Mesothelial cell of epicardium (in vitro differentiated cells): ENCODE measurements at places on chromosomes 7 and 10. TPM values are rescaled to one million over a fixed set of nuclear protein-coding genes. Genes with fewer than 3 reads are reported as not detected.

- H3K36me3 ChIP-seq: peaks cover 28% of the 10 kb centered on the region
- no peaks in the 10 kb centered on the region for H3K27me3 ChIP-seq
- peaks cover 2% of the 10 kb centered on the region for H3K4me1 ChIP-seq
- H3K27ac ChIP-seq: no peak overlapping the region
- no peak overlapping the region for H3K4me3 ChIP-seq
These were observed 23.4 kb downstream of the RPP38 start for GRCh38 chr10:15120523-15120922.

DNA sequence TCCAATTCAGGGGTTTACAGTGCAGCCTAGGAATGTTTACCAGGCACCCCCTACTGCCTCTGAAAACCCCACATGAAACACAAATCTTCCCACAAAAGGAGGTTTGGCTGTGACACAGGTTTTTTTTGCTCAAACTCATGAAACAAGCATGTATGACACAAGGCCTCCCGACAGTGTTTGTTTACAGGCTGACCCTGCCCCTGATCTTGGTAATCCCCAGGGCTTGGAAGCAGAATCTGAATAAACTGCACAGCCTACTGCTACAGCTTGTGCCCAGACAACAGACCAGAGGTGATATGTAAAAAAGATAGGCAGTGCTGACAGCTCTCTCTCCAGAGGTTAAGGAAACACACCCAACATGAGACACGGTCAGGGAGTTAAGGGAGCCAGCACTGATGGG, 184.2 kb downstream of the KMT2E start:
- H3K36me3 ChIP-seq: peaks cover 6% of the 10 kb centered on the region
- no peaks in the 10 kb centered on the region for H3K27me3 ChIP-seq
- no peak overlapping the region for H3K27ac ChIP-seq
- peaks cover 3% of the 10 kb centered on the region for H3K4me1 ChIP-seq
- DNase-seq: no peak

- no peaks in the 10 kb centered on the region for H3K36me3 ChIP-seq
- peaks cover 43% of the 10 kb centered on the region for H3K4me1 ChIP-seq
- DNase-seq: no peak
- H3K4me3 ChIP-seq: peak overlapping the region; percentile 62
- peaks cover 17% of the 10 kb centered on the region for H3K27me3 ChIP-seq
- H3K27ac ChIP-seq: peak overlapping the region; percentile 91
These were observed 5.1 kb upstream of the ZNF503 start for GRCh38 chr10:75406462-75407223.

AKR1C8 gene
- total RNA-seq: not detected in 3 replicates

CCDC7 gene
- 11.1 to 12.7 TPM (median 12.6 TPM) in 3 replicates for total RNA-seq

DNA sequence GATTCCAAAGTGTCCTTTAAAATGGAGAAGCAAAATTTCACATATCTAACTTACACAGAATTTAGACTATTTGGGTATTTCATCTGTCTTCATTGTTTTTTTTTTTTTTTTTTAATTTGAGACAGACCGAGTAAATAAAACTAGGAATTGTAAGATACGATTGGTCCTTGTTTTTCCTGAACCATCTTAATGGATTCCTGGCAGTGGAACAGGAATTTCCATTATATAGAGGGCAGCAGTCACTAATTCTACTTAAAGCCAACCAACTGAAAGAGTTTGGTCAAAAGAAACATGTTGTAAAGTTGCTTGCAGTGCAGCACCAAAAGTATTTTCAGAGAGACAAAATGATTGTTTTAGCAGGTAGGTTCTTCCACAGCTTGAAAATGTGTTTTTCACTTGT, 72.5 kb upstream of the HGF start:
- H3K27ac ChIP-seq: no peak overlapping the region
- H3K27me3 ChIP-seq: no peaks in the 10 kb centered on the region
- no peak overlapping the region for H3K4me3 ChIP-seq
- peaks cover 9% of the 10 kb centered on the region for H3K4me1 ChIP-seq

- no peak overlapping the region for H3K27ac ChIP-seq
- H3K4me1 ChIP-seq: no peaks in the 10 kb centered on the region
- no peaks in the 10 kb centered on the region for H3K36me3 ChIP-seq
These were observed 20.3 kb upstream of the HYAL4 start for GRCh38 chr7:123824754-123825067.

DNA sequence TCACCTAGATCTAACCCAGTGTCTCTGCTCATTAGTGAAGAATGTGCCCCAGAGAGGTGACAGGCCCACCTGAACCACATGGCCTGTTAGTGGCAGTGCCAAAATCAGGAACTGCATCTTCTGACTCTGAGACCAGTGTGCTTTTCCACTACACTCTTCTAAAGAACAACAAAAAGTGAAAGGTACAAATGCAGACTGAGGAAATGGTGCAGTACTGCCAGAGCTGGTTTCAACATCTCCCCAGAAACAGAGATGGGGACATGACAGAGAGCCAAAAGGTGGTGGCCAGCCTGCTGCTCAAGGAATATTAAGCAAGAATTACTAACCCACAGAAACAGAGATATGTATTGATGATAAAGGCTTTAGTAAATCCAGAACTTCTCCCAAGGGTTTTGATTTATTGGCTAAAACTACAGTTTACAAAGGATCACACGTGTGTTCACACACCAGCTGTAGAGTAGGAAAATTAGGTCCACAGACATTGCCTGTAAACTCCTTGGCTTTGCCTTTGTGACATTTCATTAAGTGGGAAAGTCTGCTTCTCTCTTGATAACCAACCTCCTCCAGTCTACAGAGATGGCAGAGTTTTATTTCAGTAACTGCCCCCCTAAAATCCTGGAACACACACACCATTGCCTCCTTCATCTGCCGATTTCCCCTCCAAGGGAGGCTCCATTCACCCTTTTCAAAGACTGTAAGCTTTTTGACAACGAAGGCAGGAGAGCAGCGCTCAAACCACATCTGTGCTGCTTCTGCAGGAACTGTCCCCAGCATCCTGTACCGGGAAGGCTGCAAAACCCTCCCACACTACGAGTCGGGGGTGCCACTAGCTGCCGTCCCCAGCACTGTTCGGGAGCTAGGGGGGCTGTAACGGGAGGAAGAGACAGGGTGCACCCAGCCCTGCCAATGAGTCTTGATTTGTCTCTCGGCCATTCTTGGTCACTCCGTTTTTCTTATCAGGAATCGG, 29.8 kb downstream of the GSDME start:
- no peaks in the 10 kb centered on the region for H3K27me3 ChIP-seq
- DNase-seq: no peak
- H3K27ac ChIP-seq: no peak overlapping the region
- H3K4me3 ChIP-seq: no peak overlapping the region
- H3K36me3 ChIP-seq: no peaks in the 10 kb centered on the region

GRCh38 chr10:99329554-99330346, 594 bp downstream of the CNNM1 start:
- peak overlapping the region; percentile 59 for H3K4me3 ChIP-seq
- peaks cover 7% of the 10 kb centered on the region for H3K4me1 ChIP-seq
- no peak overlapping the region for H3K27ac ChIP-seq
- H3K36me3 ChIP-seq: no peaks in the 10 kb centered on the region

DNA sequence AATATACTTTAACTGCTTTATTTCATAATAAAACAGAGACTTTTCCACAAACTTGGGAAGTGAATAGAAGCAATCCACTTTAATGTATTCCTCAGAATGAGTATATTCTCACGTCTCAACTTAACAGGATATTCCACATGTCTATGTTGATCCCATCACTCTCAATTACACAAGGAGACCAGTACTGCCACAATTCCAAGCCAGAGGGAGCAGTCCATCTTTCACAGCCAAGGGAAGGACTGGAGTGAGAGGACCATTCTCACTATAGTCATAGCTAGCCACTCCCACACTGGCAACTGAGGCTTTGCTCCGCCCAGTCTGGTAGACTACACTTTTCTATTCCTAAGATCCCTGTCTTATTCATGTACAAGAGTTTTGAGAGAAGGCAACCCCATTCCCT, 553.9 kb downstream of the CNTNAP2 start:
- H3K36me3 ChIP-seq: peaks cover 8% of the 10 kb centered on the region
- H3K4me3 ChIP-seq: no peak overlapping the region
- H3K4me1 ChIP-seq: no peaks in the 10 kb centered on the region
- no peak for DNase-seq
- H3K27me3 ChIP-seq: no peaks in the 10 kb centered on the region

DNA sequence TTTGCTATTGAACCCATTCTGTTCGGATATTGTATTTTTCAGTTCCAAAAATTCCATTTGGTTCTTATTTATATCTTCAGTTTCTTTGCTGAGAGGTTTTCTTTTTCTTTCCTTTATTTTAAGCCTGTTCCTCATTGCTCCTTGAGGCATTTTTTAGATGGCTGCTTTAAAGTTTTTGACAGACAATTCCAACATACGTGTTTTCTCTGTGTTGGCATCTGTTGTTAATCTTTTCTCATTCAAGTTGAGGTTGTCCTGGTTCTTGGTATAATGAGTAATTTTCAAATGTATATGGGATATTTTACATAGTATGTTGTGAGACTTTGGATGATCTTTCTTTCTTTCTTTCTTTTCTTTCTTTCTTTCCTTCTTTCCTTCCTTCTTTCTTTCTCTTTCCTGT, 1078.0 kb upstream of the CELF2 start:
- no peaks in the 10 kb centered on the region for H3K27me3 ChIP-seq
- H3K36me3 ChIP-seq: no peaks in the 10 kb centered on the region
- DNase-seq: no peak
- no peaks in the 10 kb centered on the region for H3K4me1 ChIP-seq

DNA sequence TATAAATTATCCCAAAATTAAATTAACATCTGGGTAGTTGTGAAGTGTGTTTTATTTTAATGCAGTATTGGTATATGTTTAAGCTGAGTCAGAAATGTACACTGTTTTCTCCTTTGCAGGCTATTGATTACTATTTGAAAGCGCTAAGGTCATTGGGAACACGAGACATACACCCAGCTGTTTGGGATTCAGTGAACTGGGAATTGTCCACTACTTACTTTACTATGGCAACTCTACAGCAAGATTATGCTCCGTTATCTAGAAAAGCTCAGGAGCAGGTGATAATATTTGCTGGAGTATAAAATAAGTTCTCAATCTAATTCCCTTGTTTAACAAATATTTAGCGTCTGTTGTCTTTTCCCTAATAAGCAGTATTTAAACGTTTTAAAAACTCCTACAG, 27.9 kb downstream of the EDRF1 start:
- no peak overlapping the region for H3K27ac ChIP-seq
- H3K27me3 ChIP-seq: no peaks in the 10 kb centered on the region
- H3K4me1 ChIP-seq: no peaks in the 10 kb centered on the region
- no peak for DNase-seq

DNA sequence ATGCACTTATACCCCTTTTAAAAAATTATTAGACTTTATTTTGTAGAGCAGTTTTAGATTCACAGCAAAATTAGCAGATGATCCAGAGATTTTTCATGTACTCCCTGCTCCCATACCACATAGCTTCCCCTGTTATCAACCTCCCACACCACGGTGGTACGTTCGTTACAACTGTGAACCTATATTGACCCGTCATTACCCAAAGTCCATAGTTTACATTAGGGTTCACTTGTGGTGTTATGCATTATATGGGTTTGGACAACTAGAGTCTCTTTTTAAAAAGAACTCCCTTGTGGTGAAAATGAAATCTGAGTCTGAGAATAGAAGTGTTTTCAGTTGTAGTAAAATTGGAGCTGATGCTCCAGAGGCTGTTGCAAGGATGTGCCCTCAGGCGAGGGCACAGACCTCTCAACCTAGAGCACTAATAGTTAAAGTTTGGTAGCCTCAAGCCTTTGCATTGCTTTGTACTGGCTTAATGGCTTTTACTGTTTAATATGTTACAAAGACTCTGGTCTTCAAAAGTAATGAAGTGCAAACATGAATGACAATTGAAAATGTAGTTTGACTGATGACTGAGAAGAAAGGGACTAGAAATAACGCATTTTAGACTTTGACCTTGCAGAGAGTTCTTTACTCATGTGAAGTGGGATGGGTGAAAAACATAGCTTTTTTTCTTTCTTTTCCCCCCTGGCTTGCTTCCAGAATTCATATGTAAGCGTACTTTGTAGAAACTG, 30.6 kb upstream of the CSTF2T start:
- peak overlapping the region; percentile 52 for H3K27ac ChIP-seq
- H3K4me1 ChIP-seq: peaks cover 31% of the 10 kb centered on the region
- no peaks in the 10 kb centered on the region for H3K27me3 ChIP-seq

EVX1 gene
- 1.4 to 2.1 TPM (median 1.8 TPM) in 3 replicates for total RNA-seq

GRCh38 chr10:61752111-61753011, 89.6 kb downstream of the CABCOCO1 start:
- no peak overlapping the region for H3K4me3 ChIP-seq
- no peaks in the 10 kb centered on the region for H3K27me3 ChIP-seq
- H3K36me3 ChIP-seq: no peaks in the 10 kb centered on the region
- peak overlapping the region; percentile 76 for H3K27ac ChIP-seq
- peaks cover 56% of the 10 kb centered on the region for H3K4me1 ChIP-seq
- DNase-seq: no peak

MMD2 gene
- not detected in 3 replicates for total RNA-seq

DNA sequence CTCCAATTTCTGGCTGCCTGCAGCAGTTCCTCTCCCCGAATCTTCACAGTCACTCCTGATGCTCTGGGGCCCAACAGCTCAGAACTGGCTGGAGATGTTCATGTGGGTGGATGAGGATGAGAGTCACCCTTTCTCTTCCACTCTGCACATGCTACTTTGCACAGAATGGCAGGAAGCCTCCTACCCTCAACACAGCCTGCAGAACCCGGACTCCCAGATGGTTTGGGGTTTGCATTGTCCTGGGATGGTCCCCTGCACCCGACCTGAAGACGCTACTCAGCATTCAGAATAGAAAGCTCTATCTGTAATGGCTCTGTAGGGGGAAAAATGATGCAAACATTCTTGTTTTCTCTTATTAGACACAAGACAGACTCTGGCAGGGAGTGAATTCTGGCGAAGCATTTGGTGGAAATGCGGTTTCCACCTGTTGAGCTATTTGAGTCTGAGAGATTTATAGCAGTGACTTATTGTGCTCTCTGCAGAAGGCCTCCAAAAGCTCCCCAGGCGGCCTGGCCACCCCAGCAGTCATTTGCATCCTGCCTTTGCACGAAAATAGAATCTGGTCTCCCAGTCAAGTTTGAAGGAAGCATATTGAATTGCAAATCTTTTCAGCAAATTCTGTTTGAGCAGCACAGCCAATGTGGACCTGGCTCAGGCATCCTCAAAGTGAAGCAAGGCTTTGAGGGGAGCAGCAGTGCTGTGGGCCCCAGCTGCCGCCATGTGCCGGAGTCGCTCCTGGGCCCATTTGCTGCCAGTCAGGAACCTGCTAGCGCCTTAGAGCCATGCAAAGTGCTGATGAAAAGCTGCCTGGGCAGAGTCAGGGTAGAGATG, 309.3 kb downstream of the TCERG1L start:
- no peak for DNase-seq
- peaks cover 7% of the 10 kb centered on the region for H3K4me1 ChIP-seq
- H3K4me3 ChIP-seq: no peak overlapping the region
- H3K36me3 ChIP-seq: no peaks in the 10 kb centered on the region
- no peak overlapping the region for H3K27ac ChIP-seq
- peaks cover 24% of the 10 kb centered on the region for H3K27me3 ChIP-seq

GRCh38 chr10:114526126-114526503, 121.8 kb upstream of the AFAP1L2 start:
- peak overlapping the region; percentile 95 for H3K27ac ChIP-seq
- H3K4me3 ChIP-seq: peak overlapping the region; percentile 81
- peaks cover 59% of the 10 kb centered on the region for H3K4me1 ChIP-seq

DNA sequence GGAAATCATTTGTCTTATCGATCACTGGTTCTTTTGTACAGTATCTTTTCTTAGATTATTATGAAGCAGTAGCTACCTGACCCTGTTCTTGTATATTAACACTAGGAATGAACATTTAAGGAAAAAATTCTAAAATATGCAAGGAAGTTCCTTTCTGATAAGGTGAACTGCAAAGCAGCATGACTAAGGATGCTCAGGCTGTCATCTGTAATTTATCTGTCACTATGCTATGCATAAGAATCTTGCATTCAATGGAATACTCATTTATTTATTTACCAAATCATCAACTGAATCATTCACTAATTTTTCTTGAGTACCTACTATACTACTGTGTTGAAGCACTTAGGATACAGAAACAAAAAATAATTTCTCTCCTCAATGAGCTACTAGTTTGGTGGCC, 5.8 kb downstream of the GSDME start:
- no peak overlapping the region for H3K27ac ChIP-seq
- no peak for DNase-seq
- H3K27me3 ChIP-seq: peaks cover 13% of the 10 kb centered on the region
- no peaks in the 10 kb centered on the region for H3K36me3 ChIP-seq
- peaks cover 14% of the 10 kb centered on the region for H3K4me1 ChIP-seq

SFTPA1 gene
- not detected in 3 replicates for total RNA-seq
